ENCODE measurements at places on chromosomes 6 and 20.

GRCh38 chr6:144013486-144013909 is 5.4 kb upstream of the PLAGL1 start:
- DNase-seq = peak; percentile 54

GRCh38 chr6:99110029-99110428 is 162.3 kb upstream of the FBXL4 start:
- DNase-seq = no peak

DNA sequence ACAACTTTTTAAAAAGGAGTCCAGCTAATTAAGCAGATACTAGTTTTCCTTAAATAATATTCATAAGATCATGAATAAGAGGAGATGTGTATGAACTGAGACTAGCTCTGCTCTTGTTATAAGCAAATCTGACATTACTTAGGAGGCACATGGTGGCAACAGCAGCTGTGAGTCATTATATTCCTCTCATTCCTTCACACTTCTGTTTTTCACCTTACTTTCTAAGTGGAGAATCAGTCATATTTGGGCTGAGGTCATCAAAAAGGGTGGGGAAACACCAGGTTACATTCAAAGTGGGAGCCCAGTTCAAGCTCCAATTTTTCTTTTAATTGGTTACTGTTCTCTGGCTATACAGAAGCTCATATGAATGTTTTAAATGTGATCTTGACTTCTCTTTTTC is 6.0 kb upstream of the RIPPLY2 start:
- no peak for DNase-seq

DNA sequence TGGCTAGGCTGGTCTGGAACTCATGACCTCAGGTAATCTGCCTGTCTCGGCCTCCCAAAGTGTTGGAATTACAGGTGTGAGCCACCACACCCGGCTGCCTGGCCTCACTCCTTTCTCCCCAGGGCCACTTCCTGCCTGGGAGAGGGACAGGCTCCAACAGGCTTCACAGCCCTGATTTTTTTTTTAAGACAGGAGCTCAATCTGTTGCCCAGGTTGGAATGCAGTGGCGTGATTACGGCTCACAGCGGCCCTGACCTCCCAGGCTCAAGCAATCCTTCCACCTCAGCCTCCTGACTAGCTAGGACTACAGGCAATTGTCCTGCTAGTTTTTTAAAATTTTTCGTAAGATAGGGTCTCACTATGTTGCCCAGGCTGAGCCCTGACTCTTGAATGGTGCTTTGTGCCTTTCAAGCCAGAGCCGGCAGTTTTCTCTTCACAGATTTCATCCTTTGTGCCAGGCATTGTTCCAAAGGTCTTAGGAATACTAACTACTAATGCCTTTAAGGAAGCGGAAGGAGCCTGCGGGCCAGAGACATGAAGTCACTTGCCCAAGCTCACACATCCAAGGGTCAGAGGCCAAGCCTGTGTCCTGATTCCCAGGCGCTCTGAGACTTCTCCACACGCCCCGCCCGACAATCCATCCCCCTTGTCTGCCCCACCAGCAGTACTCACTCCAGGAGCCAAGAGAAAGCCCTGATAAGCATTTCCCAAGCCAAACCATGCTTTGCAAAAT is 19.2 kb downstream of the CAPN11 start:
- DNase-seq = no peak

DNA sequence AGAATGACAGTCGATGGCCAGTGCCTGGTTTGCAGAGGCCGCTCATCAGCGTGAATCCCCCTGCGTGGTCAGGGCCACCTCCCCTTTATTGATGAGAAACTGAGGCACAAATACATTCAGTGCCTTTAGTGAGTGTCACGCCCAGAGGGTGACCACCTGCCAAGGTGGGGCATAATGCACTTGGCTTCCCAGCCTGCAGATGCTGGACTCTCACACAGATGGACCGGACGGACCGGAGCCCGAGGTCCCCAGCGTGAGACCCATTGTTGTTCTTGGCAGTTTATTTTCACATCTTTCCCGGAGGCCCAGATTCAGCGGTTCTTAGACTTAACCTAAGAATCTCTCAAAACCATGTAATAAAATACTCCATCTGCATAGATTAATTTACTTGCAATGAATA is 74.4 kb downstream of the YTHDF1 start:
- DNase-seq = no peak

GRCh38 chr6:35586542-35586941 is 73.8 kb upstream of the TULP1 start:
- no peak for DNase-seq

GRCh38 chr6:118618676-118619377 is 32.6 kb downstream of the CEP85L start:
- peak; percentile 47 for DNase-seq

- DNase-seq = no peak
Observed at GRCh38 chr6:131015630-131016263, 47.3 kb downstream of the EPB41L2 start.

DNA sequence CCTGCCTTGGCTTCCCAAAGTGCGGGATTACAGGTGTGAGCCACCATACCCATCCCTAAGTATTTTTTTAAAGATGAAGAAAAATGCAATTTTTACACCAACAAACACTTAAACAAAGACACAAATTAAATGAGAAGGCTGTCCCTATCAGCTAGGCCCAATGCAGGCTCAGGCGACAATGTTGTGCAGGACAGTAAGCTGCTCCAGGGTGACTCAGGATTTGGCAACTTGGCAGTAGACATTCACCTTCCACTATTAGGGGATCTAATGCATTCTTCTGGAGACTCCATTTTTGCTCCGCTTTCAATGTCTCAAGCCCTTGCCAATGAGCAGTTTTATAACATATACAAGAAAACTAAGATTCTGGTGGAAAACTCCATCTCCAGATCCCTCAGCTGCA is 19.7 kb downstream of the NDRG3 start:
- DNase-seq = no peak
